ENCODE measurements at places on chromosomes 6 and 20.

DNA sequence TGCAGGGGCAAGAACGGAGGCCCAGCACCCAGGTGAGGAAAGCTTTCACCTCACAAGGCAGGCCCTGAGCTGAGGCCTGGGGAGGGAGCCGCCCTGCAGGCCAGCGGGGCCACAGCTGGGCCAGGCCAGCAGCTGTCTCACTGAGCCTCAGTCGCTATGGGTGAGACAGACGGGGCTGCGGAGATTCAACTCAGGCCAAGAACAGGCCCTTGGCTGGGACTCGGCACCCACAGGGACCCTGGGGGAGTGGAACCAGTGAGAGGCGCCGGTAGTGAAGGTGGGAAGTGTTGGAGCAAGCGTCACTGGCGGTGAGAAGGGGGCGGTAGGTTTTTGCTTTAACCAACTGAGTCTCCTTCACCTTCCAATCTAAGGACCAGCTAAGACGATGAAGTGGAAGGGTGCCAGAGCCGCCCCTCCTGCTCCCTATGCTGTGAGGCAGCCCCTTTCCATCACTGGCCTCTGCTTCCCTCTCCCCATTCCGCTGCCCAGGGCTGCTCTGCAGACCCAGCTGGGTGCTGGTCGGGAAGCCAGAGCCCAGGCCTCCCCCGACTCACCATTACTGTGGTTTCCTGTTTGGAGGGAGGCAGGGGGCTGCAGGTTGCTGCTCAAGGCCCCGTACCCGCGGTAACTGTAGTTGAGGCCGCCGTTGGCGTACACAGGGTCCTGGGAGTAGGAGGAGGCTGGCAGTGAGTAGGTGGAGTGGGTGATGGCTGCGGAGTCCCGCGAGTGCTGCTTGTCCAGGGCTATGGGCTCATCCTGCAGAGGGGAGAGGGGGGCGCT lies 93.7 kb downstream of the ASXL1 start:
- DNase-seq = no peak

DNA sequence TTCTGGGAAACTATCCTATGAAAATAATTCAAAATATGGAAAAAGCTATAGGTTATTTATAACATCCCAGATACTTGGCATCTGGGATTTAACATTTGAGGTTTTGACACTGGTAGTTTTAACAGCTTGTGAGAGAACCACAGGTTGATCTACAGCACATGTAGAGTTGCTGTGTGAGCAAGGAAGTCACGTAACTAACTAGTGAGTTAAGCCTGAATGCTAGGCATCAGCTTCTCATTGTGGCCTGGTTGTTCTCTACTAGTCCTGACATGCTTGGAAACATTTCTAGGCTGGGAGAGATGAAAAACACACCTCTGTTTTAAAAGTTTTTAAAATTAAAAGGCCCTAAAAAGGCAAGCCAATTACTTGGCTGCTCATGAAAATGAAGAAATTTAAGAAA lies 28.2 kb downstream of the ESF1 start:
- no peak for DNase-seq

DNA sequence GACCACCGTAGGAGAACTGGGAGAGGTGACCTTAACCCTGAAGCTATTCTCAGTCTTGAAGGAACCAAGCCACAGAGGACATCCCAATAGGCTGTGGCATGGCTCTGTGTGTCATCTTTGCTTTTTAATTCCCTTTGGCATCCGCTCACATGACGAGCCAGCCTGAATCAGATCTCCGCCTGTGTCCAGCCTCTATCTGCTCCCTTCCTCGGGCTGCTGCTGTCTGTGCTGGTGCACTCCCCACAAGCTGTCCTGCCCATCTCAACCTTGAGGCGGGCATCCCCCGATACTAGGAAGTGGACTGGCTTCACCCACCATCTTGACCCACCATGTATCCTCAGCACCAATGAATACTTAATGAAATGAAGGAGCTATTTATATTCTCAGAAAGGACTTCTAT lies 111.9 kb downstream of the SLC23A2 start:
- no peak for DNase-seq

GRCh38 chr6:14787677-14788076 lies 458.2 kb upstream of the JARID2 start:
- no peak for DNase-seq

- no peak for DNase-seq
Measured at GRCh38 chr20:17854307-17854903, 114.2 kb downstream of the SNX5 start.

- peak; percentile 59 for DNase-seq
Measured at GRCh38 chr6:5143634-5144311, 58.6 kb downstream of the PPP1R3G start.

DNA sequence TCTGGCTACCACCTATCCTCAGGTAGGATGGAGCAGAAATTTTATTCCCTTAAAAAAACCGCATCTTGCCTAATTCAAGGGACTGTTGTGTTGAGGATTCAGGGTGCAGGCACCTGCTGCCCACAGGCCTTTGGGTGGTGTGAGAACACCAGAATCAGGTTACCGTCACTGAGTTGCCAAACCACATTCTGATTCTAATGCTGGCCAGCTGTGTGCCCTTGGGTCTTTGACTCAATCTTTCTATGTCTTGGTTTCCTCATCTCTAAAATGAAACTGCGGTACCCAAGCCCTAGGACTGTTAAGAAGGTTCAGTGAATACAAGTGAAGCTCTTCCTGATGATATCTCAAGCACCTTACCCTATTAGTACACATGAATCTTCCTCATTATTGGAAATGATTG lies 827.3 kb downstream of the DHX35 start:
- DNase-seq = no peak

DNA sequence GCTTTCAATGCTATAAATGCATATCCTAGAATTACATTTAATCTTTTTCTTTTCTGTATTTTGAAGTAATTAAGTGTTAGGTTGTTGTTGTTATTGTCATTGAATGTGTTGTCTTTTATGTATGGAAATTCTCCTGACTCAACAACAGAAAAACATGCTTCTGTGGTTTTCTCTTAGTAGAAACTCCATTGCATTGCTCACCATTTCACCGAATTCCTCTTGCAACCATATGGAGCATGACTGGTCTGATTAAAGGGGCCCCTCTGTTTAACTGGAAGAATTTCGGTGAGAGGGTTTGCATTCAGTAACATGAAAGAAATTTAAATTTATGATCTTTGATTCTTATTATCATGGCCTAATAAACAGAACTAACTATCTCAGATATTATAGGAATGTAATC lies 454.3 kb upstream of the JARID2 start:
- DNase-seq = no peak

- no peak for DNase-seq
Measured at GRCh38 chr6:74967821-74968220, 238.0 kb downstream of the COL12A1 start.

- no peak for DNase-seq
Measured at GRCh38 chr6:115203381-115203780, 857.3 kb downstream of the FRK start.

GRCh38 chr6:164247106-164247505 lies 832.6 kb downstream of the QKI start:
- DNase-seq = no peak

DNA sequence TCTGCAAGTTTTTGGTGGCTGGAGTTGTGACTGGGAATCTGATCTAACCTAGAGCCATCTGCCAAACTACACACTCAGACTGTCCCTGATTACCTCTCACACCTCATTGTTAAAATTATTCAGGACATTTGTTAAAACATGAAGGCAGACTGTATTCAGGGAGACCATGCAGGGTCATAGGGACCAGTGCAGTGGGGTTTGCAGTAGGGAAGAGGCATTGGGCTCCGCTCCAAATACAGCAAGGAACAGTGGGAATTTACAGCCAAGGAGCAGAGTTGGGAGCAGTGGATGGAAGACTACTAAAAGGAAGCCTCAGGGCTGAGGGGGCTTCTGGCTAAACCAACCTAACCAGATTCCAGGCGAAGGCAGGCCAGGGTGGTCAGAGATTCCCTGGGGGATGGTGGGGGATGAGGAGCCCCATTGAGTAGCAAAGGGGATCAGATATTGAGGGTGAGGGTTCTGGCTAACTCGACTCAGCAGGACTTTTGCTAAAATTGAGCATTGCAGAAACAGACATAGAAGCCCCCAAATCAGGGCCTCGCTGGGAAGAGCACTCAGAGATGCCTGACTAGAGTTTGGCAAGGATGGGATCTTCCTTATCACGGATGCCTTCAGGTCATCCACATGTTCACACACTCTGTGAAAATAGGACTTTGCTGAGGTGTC lies 172.0 kb downstream of the ZDHHC14 start:
- DNase-seq = no peak

- no peak for DNase-seq
Measured at GRCh38 chr6:41488433-41489119, 57.6 kb upstream of the FOXP4 start.

DNA sequence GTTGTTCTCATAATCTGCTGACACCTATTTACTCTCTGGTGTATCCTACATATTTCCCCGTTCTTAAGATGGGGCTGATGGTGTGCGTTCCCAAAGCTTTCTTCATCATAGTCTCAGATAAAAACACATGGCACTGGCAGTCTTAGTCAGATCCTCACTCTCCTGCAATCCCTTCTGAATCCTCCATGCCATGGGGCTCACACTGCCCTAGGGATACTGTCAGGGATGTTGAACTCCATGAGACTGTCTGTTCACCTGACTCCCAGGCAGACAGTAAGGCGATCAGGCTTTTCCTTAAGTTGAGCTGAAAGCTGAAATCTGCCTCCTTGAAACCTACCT lies 76.0 kb downstream of the SLX4IP start:
- DNase-seq = no peak

DNA sequence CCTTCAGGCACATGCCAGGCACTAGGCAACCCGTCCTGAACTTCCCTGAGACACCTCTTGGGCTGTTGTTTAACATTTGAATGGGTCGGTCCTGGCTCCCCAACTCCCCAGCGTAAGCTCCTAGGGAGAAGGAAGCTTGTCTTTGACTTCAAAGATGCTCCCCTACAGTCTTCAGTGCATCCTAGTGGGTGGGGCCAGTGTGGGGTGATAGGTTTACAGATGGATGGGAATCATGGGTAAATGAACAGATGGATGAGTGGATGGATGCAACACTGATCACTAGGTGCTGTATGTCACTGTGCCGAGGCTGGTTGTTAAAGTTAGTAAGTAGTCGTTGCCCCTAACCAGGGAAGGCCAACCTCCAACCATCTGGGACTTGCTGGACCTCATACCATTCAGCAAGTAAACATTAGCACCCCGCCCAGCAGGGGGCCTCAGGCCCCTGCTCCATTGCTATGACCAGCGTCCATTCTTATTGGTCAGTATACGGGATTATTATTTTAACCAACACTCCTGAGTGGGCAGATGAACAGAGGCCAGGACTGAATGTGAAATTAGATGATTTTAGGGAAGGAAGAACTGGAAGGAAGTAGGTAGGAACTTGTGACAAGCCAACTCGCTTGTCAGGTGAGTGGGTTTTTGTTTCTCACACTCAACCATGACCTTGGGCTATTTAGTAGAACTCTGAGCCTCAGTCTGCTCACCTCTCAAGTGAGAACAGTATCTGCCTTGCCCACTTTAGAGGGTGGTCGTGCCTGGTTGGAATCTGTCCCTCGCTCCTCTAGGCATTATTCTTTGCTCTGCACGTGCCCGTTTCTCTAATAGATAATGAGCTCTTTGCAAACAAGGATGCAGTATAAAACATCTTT lies 82.9 kb upstream of the FOXP4 start:
- no peak for DNase-seq

DNA sequence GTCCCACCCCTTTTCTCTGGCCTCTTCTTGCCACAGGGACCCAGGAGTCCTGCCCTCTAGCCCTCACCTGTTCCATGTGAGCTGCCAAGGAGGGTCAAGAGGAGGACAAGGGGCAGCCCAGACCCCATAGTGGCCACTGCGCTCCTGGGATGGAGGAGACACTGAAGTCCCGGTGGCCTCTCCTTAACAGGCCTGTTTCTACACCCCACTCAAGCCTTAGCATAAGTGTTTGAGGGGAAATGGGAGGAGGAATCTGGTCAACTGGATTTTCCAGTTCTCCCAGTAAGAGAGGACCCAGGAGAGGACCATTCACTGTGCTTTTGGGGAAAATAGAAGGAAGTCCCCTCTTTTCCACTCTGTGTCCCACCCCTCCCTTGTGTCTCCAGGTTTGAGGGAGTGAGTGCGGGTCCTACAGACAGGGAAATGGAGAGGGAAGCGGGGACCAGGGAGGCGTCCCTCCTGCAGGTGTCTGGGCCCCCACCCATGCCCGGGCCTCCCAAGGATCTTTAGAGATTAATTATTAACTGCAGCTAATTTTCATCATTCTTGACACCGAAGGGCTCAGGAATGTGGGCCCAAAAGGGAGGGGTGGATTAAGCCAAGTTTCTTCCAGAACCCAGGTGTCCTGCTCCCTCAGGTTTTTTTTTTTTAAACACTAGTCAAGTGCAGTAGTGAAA lies at the start of gene SFTA2:
TSS of gene SFTA2 (minus strand) at position 202 of the 677 bp plus-strand sequence. CDS start at position 128, 74 bp downstream.
- DNase-seq = no peak

DNA sequence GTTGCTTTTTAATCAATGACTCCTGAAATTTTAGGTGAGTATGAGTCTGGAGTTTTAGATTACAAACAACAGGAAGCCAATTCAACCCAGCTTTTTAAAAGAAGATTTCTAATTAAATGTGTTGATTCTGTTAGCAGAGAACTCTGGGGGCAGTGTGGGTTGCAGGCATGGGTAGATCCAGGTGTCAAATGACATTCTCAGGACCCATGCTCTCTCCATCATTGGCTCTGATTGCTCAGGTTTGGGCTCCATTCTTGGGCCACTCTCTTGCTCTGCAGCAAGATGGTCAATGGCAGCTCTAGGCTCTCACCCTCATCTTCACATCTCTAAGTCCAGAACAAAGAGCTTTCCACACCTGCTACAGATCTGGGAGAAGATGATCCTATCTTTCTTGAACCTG lies 463.7 kb downstream of the PREX1 start:
- no peak for DNase-seq

DNA sequence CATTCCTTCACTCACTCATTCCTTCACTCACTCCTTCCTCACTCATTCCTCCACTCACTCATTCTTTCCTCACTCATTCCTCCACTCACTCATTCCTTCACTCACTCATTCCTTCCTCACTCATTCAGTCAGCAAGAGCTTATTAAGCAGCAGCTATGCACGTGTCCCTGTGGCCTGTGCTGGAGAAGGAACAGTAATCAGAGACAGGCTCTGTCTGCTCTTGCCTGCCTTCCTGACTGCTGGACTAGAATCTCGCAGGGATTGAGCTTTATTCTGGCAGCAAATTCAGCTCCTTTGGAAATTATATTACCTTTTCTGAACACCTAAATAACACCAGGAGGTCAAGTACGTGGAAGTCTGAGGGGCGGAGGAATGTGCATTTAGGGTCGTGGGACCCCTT lies 138.9 kb upstream of the AGPAT4 start:
- DNase-seq = no peak

Measured in stimulated activated CD8-positive, alpha-beta memory T cell treated with anti-CD3 and anti-CD28 coated beads, Interleukin-7, amount 100 ng/mL, for 4 hours (primary cell).